ENCODE measurements at places on chromosomes 1 and 21.

DNA sequence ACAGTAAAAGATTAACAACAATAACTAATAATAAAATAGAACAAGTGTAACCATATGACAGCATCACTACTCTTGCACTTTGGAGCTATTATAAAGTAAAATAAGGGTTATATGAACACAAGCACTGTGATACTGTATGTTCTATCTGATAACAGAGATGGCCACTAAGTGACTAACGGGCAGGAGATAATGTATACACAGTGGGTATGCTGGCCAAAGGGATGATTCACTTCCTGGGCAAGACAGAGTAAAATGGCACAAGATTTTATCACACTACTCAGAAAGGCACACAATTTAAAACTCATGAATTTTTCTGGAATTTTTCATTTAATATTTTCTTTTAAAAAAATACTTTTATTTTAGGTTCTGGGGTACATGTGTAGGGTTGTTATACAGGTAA, 12.3 kb downstream of the SLC9C2 start:
- DNase-seq, result no peak

GRCh38 chr1:55700359-55701130, 485.4 kb upstream of the USP24 start:
- no peak for DNase-seq

GRCh38 chr1:98126740-98127139, 205.9 kb upstream of the DPYD start:
- no peak for DNase-seq

DNA sequence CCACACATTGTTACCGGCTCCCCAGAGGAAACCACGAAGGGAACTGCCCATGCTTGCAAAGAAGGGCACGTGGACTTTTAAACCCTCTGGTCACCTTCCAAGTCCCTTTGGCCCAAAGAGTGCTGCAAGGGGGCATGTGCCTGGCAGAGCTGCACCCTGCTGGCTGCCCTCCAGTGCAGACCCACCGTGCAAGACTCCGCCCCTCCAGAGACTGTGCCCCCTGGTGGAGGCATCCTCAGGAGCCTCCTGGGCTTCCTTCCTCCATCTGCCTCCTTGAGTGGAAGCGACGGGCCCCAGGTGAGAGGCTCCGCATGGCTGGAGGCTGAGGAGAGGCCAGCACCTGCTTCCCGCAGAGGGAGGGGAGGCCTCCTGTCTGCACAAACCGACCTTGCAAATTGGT, 100.6 kb downstream of the CRYAA start:
- peak; percentile 27 for DNase-seq

DNA sequence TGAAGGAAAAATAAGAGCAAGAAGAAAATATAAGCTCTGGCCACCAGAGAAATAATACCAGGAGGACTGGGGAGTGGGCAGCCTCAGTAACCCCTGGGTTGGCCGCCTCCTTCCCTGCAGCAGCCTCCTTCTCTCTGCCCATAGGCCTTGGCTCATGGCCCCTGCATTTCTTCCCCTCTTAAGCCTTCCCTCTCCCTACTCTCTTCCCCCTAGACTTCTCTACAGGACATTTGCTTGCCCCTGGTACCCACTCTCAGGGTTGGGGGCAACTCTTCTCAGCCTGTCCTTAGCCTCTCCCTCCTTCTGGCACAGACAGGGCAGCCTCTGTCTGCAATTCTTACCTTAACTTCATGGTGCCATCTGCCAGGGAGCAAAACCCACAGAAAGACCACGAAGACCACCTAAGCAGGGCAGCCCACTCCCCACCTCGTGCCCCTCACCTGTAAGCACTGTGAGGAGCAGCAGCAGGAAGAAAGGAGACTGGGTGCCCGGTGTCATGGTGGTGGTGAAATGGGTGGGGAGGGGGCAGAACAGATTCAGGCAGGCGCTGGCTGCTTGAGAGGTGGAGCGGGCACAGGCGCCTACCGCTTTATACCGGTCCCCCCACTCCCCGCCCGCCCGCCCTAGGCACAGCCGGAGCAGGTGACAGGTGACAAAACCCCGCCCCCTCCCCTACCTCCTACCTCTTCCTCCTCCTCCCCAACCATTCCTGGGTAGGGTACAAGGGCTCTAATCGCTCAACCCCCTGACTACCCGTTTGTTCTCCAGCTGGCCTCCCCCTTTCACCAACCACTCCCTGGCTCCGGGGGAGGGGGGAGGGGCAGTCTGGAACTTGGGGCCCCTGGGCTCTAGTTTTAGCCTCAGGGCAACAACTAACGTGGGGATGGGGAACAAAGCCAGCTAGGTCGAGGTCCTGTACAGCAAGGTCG, 15.1 kb downstream of the THBS3 start:
- DNase-seq, result no peak

DNA sequence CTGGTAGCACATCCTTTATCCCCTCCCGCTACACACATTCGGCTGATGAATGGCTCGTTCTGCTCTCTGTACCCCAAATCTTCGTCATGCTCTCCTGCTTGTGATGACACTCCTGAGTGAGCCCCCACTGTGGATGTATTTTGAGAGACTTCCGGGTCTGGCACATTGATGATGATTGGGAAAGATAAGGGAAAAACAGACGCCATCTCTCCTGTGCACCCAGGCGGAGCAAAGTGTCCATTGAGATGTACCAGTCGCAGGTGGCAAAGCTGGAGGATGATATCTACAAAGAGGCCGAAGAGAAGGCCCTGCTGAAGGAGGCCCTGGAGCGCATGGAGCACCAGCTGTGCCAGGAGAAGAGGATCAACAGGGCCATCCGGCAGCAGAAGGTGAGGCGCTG, 27.9 kb upstream of the EFHD2 start:
- DNase-seq, result no peak

All from stimulated activated CD4-positive, alpha-beta T cell treated with anti-CD3 and anti-CD28 coated beads, Interleukin-12 subunit alpha, Interleukin-12 subunit beta, amount 100 ng/mL, for 24 hours (primary cell).